ENCODE measurements at places on chromosomes 7 and 10.

DNA sequence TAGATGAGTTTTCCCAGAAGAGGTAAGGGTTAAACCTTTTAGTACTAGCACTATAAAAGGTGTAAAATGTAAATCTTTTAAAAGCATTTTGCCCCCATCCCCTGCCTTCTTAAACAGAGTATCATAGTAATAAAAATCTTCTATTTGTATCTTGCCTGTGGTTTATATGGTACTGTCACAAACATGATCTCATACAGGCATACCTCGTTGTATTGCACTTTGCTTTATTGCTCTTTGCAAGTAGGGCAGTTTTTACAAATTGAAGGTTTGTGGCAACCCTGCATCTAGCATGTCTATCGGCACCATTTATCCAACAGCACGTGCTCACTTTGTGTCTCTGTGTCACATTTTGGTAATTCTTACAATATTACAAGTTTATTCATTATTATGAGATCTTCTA is 198.8 kb upstream of the YAE1 start:
- DNase-seq: no peak

- DNase-seq: no peak
These were observed 49.4 kb downstream of the JMJD1C start for GRCh38 chr10:63416376-63416775.

DNA sequence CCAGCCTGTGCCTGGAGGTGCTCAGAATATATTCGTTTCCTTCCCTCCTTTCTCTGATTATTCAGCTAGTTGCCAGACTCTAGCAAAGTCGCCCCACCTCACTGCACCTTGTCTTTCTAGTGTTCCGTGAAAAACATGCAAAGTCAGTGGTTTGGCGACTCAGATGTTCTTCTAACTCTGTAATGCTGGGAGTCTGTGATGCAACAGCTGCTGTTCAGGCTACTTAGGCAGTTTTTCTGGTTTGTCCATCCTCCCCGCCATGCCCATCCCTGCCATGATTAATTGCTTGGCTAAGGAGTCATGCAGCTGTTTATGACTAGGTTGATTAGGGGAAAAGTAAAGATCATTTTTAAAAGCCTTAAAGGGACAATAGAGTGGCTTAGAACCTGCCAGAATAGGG is 99.4 kb downstream of the MTPN start:
- DNase-seq: no peak

GRCh38 chr10:4201866-4202825 is 417.1 kb upstream of the KLF6 start:
- DNase-seq: no peak

DNA sequence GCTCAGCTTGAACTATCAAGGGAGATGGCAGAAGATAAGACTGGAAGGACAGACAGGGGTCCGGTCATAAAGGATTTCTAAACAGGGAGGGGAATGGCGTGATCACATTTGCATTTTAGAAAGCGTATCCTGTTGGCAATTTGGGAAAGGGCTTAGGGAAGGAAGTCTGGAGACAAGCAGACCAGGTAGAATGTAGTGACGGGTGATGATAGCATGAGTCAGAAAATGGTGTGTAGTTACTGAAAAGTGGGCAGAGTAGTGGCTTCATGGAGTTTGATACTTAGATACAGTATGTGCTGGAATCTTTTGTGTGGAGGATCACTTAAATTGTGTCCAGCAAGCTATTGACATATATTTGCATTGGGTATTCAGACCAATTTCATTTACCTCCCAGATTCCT is 61.2 kb downstream of the LRGUK start:
- DNase-seq: no peak

DNA sequence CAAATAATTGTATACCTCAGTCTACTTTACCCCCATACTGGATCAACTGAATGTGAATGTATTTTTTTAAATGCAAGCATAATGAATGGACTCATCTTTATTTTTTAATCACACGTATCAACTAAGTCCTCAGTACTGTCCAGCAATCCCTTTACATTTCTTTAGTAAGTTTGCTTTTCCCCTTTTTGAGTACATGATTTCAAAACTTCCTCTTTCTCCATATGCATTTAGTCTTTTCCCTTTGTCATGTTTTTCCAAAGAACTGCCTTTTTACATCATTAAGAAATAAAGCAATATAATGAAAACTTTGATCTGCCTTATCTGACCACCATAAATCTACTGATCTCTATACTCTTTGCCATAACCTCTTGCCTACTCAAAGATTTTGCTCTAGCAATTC is 182.5 kb upstream of the AKR1E2 start:
- DNase-seq: no peak

DNA sequence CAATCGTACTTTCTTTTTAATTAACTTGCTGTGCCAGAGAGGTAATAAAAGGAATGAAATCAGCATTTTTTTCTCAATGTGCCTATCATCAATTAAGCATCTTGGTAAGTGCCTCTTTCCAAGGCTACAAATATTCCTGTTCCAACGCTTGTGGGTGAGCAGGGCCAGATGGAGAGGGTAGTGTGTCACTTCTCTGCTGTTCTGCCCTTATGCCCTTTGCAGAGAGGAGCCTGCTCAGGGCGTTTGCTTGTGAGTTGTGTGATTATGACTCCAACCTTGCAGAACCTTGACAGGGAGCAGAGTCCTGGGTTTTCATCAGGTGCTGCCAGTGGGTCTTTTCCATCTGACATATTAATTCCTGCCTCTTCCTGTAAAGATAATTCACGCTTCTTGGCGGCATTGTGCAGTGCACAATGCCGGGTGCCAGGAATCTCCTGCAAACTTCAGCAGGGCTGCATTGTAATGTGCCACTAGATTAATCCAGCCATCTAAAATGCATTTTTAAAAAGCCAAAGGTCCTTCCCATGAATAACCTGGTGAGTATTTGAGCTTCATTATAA is 234.4 kb downstream of the ARHGAP12 start:
- no peak for DNase-seq

- DNase-seq: no peak
These were observed 4.4 kb downstream of the ZMIZ1 start for GRCh38 chr10:79072994-79073645.

DNA sequence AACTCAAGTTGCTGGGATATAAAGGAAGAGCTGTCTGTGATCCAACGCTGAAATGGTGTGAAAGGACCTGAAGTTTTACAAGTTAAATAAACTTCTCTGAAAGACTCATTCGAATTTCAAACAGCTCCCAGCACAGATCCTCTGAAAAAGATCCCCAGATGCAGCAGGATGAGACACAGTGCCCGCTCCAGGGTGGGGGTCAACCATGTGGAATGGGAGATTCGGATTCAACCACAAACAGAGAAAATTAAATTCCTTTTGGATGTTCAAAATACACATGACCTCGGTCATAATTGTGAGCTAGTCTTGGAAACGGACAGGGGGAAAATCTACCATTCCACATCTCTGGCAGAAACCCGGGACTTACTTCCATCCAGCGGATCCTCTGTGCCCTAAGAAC is 119.6 kb downstream of the PRKAG2 start:
- no peak for DNase-seq

GRCh38 chr10:48406204-48406603 is 99.7 kb downstream of the MAPK8 start:
- DNase-seq: no peak

DNA sequence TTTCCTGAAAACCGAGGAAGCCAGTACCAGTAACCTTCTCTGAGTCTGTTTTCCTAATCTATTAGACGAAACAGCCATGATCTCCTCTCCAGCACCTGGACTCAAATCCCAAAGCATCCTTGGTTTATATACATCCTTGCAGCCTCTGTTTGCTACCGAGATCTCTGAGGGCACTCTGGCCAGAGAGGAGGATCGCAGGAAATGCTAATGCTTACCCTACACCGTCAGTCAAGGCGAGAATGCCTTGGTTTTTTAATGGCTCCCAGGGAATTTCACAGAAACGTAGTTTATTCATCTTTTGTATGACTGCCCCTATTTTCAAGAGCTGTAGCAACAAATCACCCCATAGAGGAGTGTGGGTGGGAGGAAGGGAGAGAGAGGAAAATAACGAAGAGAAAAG is 91.5 kb upstream of the CALN1 start:
- DNase-seq: no peak

DNA sequence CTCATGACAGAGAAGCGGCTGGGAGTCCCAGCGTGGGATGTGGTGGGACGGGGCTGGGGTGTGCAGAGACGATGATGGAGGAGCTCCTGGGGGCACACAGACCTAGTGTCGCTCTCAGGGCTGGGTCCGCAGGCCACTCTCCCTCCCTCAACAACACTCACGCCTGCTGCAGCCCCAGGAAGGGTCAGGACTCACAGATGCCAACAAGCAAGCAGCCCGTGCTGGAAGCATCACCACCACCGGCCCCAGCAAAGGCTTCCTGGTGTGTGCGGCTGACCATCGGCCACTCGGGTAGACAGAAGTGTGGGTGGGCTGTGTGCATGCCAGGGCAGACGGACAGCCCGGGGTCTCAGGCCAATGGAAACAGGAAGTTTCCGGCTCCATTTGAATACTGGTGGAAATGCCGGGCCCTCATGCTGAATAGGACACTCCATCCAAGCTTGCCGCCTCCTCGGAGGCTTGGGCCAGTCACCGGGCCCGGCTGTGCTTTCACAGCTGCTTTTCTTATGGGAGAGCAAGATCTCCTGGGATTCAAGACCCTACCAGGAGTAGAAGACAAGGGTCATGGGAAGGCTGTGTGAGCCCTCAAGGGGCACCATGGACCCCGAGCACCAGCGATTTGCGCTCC is 178.1 kb downstream of the ELFN1 start:
- no peak for DNase-seq

- no peak for DNase-seq
These were observed 8.4 kb downstream of the TCF7L2 start for GRCh38 chr10:112958275-112958995.

Data from stimulated activated CD4-positive, alpha-beta T cell treated with anti-CD3 and anti-CD28 coated beads, Interleukin-1b, Interleukin-23, amount 100 ng/mL, for 24 hours (primary cell).